Activated naive CD4-positive, alpha-beta T cell treated with anti-CD3 and anti-CD28 coated beads for 36 hours (primary cell): ENCODE measurements at places on chromosomes 3 and 15. TPM values are rescaled to one million over a fixed set of nuclear protein-coding genes. Genes with fewer than 3 reads are reported as not detected.

- DNase-seq = no peak
These were observed 91.1 kb upstream of the ALDH1A3 start for GRCh38 chr15:100788418-100789105.

DNA sequence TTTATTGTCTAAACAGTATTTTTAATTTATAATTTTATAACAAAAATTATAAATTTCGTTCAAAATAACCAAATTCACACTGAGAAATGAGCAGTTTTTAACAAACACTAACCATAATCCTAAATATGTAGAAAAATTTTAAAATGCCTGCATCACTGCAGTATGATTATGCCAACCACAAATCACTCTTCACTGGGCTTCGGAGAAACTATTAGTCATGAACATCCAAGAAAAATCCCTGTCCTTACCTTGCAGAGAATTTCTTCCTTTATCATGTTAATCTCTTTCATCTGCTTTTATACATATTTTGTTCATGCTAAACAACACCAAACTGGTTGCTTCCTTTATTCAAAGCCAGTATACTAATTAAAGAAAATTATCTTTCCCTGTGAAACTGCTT lies 511.0 kb upstream of the ALCAM start:
- DNase-seq = no peak

- DNase-seq = no peak
These were observed 36.1 kb downstream of the SELENOT start for GRCh38 chr3:150639262-150639661.

DNA sequence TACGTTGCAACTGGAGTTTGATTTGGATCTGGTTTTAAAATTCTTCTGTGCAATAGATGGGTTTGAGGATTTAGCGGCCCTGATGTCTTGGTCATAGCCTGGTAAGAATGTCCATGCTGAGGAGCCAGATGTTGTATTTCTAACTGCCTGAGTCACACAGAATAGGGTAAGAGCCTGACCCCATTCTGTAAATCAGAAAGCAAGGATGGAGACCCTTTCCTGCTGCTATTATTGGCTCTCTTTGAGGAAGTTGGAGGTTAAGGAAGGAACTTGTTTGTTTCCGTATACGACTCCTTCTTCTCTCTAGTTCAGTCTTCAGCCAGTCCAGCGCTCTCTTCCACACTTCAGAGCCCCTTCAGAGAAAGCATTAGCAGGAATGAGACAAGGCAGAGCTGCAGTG lies 65.1 kb downstream of the HCN4 start:
- DNase-seq = no peak

- DNase-seq = peak; percentile 20
These were observed 55.7 kb downstream of the MB21D2 start for GRCh38 chr3:192861972-192862371.

DNA sequence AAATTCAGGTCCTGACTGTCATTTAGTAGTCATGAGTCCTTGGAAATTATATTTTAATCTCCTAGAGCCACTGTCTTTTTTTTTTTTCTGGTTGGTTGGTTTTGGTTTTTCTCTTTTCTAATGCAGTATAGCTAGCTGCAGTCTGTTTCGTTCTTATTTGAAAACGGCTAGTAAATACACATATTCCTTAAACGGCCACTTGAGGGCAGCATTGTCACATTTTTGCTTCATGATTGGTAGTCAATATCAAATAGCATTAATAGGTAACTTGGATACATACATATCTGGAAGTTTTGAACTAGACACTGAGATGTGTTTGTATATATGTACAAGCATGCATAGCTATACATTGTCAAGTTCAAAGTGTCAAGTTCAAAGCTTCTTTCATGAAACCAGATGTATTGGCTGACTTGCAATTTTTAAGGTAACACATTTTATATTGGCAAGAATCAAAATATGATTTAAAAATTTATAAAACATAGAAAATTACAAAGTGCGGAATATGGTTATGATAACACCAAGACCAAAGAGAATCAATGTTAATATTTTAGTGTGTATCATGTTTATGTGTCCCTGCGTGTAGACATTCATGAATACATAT lies 22.5 kb downstream of the GABRA5 start:
- DNase-seq = peak; percentile 83

GRCh38 chr3:107621465-107621864 lies 98.7 kb downstream of the BBX start:
- DNase-seq = no peak

- DNase-seq = no peak
These were observed 196.7 kb upstream of the TPRG1 start for GRCh38 chr3:188974856-188975599.

The MYO5C gene
- 0.25 TPM for total RNA-seq
